Stimulated activated CD8-positive, alpha-beta memory T cell treated with anti-CD3 and anti-CD28 coated beads, Interleukin-7, amount 100 ng/mL, for 24 hours (primary cell): ENCODE measurements at places on chromosomes 3 and 15.

DNA sequence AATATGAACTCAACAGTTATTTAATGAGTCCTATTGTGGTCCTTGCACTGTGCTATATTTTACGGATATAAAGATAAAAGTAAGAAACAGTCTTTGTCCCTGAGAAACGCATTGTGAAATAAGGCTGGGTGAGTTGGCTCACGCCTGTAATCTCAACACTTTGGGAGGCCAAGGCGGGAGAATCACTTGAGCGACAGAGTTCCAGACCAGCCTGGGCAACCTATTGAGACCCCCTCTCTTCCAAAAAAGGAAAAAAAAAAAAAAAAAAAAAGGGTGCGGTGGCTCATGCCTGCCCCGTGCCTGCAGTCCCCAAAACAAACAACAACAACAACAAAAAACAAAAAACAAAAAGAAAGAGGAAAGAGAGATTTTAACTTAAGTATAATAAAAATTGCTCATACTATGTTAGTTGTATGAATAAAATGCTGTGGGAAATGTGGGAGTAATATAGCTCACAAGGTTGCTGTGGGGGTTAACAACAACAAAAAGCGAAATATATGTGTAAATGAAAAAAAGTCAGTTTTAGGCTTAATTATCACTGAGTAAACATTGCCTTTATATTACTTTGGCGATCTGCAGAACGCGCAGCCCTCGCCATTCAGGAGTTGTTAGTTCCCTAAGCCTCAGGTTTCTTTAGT, 461 bp upstream of the FNDC3B start:
- no peak for DNase-seq

DNA sequence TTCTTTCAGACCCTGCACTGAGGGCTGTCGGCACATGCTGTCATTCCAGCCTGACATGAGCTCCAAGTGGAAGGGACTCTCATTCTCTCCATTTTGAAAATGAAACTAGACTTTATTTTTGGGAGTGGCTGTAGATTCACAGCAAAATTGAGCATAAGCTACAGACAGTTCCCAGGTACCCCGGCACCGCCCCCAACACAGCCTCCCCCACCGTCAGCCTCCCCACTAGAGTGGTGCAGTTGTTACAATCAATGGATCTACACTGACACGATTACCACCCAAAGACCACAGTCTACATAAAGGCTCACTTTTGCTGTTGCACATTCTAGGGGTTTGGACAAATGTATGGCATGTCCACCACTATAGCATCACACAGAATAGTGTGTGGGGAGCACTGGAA, 29.5 kb upstream of the FGD5 start:
- DNase-seq, result no peak

DNA sequence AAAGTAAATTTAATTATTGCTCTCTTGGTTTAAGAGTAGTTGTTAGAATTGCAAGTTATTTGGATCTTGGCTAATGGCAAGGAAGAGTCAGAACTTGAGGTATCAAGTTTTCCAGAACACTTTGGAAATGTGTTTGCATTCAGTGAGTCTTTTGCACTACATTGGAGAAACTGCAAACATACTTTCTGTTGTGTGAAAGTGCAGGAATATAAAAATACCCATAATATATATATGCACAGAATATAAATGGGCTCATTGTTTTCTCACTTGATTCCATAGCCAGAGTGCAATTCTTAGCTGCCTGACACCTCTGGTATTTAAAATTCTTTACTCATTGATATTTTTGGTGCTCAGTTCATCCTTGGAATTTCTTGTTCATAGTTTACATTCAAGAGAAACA, 92.9 kb downstream of the HCN4 start:
- DNase-seq, result no peak

DNA sequence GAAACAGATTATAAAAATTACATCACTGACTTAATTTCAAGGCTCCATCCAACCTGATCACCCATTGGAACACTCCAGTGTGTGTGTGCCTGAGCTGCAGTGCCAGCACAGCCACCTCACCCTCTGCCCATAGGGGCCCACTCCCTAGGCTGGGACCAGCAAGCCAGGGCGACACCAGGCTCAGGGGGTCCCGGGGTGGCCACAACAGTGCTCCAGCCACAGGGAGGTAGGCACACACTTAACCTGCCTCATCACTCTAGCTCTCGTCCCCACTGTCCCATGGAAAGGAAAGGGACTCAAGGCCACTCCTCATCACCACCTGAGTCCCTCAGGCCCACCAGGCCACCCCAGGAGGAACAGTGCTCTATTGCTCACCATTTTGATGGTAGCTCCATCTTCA, 24.9 kb downstream of the ZXDC start:
- no peak for DNase-seq

DNA sequence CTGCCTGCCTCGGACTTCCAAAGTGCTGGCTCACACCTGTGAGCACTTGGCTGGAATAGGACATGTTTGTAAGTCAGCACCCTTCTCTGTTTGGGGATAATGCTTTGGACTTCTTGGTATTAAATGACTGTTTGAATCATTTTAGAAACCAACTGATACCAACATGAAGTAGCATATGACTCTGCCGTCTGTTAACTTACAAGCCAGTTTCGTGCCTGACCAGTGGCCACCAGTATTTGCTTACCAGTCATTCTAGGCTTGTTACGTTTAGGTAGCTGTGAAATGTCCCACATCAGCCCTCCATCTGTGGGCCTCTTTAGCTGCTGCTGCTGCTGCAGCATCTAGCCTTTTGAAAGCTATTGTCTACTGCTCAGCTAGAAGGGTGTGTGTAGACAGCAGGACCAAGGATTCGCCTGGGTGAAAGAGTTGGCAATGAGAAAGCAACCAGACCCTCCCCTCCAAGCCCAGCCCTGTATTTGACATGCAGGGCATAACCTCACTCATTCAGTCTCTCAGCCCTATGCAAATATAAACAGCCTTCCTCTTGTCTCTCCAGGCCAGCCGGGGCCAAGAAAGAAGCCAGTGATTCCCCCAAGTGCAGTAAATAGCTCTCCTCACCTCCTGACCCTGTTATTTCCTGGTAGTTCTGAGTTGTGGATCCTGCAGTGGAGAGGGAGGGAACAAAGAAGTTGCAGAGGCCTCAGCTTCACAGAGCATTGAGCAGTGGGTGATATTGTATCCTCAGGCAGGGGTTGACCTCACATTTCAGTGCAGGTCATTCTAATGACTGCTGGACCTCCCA, 51.0 kb downstream of the NKIRAS1 start:
- no peak for DNase-seq

DNA sequence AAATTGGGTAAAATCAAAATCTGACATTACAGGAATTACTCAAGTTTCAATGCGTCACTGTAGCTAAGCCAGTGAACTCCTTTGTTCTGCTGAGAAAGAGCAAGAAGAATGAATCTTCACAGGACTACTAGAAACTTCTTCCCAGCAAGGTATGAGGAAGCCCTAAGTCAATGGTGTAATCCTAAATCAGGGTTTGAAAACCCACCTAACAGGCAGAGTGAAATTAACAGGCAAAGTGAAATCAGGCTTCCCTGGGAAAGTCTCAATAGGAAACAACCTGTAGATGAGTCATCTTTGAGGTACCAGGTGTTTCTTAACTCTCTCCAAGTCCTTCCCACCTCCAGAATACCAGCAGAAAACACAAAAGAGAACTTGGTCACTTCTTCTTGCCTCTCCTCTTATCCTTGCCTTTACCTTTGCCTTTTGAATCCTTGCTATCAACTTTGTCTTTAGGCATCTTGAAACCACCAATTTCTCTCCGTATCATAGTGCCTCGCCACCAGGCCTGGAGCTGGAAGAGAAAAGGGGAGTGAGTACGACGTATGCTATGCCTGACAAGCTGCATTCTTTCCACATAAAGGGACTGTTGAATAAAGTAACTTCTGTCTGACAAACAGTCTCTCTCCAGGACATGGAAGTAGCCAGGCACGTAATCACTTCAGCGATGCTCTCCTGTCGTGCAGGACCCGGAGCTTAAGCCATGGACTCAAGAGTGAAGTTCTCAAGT, 60.6 kb upstream of the RPL35A start:
- no peak for DNase-seq

DNA sequence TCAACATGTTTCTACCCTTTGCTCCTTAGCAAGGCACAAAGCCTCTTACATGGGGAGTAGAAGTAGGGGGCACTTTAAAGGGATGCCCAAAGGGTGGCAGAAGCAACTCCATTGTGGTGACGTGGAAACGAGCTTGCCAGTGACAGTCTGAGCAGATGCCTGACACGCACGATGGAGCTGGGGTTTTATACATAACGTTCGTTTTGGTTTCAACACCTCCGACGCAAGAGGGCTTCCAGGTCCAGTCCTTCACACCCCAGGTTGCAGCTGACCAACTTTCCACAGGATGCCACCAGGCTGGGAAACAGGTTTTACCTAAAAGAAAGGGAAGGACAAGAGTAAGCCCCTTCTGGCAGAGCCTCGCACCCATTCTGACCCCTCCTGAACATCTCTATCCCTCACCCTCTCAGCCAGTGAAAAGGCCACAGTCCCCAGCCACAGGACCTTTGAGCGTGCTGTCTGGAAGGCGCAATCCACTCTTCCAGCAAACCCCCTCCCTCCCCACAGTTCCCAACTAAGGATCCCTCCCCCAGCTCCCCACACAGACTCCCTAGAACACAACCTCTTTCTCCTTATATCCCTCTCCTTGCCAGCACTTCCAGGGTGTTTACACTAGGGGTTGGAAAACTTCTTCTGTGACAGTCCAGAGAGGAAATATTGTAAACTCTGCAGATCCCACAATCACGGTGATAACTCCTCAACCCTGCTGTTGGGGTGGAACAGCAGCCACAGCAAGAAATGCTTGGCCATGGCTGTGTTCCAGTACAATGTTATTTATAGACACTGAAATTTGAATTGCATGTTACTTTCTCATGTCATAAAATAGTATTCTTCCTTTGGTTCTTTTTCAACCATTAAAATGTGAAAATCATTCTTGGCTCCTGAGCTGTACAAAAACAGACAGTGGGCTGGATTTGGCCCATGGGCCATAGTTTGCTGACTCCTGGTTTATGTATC, 36.2 kb downstream of the FAM174B start:
- no peak for DNase-seq

GRCh38 chr3:133077688-133078087, 39.5 kb downstream of the TMEM108 start:
- no peak for DNase-seq

DNA sequence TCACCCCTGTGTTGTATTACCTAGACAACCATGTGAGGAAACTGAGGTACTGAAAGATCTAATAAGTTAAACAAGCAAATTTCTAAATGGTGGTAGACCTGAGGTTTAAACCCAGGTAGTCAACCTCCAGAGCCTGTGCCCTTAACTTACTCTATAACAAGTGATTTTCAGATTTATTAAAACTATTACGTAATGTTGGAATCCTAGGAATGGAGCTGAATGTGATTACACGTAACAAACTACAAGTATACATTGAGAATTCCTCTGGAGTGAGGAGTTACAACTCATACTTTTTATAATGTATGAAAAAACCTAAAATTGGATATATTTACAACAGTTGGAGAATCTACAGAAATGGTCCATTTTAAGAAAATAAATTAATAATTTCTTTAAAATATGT, 18.0 kb downstream of the FAM98B start:
- no peak for DNase-seq

DNA sequence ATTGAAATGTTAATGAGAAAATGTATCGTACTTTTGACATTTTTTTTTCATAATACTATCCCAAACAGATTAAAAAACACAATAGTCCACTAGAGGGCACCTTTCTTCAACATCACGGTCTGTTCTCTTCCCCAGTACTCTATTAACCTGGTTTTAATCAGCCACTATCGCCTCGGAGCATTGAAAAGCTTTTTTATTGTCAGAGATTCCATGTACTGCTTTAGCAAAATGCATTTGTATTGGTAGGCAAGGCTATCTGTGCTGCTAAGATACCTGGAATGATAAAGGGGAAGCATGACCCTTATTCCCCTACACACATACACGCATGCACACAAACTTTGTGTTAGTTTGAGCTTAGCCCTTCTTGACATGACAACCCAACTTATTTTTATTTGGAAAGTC, 160.1 kb upstream of the IL12A start:
- no peak for DNase-seq

DNA sequence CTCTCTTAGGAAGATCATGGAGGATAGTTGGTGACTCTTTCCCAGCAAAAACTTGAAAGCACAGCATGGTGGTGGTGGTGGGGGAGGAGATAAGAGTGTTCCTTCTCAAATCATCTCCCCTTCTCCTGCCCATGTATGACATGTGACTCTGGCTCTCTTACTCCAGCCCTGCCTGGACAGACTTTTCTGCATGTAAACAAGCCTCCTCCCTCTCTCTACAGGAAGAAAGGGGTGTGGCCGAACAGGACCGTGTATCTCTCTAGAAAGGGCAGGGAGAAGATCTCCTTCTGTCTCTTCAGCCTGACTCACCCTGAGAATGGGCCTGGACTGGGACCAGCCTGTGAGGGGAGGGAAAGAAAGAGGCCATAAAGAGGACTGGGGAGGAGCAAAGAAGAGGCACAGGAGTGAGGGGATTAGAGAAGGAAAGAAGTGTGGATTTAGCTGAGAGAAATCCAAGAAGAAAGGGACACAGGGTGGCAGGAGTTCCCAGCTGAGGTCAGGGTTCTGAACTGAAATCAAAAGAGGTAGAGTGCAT, 1.5 kb downstream of the CELF6 start:
- no peak for DNase-seq

DNA sequence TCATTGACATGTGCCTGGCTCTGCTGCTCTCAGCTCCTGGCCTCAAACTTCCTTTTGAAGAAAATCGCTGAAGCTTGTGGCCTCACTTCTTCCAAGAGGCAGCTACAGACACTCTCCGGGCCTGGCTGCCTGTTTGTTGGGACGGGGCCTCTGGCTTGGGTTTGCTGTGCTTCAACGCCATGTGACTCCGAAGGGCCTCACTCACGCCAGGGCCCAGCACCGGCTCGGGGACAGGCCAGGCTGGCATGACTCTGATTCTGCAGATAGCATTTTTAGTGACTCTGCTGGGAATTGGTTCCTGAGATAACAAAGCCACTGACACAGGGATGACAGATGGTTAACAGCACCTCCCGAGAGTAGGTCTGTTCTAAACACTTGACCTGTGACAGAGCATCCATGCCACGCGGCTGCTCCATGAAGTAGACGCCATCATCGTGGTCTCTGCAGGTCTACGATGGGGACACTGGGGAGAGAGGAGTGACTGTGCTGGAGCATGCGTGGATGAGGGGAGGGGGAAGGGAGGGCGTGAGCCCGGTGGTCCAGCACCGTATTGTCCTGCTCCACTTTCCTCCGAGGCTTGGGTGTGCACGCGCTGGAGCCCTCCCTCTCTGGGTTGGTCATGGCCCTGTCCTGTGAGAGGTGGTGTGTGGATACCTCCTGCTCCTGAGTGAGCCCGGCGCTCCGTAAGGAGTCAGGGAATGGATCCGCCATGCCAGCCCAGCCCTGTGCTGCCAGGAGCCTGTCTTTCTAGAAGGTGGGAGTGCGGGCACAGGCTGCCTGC, 133.6 kb downstream of the TJP1 start:
- no peak for DNase-seq

- no peak for DNase-seq
Observed at GRCh38 chr15:94367726-94368535, 136.6 kb downstream of the MCTP2 start.
